ENCODE measurements at places on chromosomes 1 and 21. TPM values are rescaled to one million over a fixed set of nuclear protein-coding genes. Genes with fewer than 3 reads are reported as not detected.

The SH2D1B gene
- not detected for polyA plus RNA-seq

The CHI3L1 gene
- polyA plus RNA-seq: not detected

The MTARC2 gene
- 5.8 TPM for polyA plus RNA-seq

The MROH9 gene
- polyA plus RNA-seq: 0.09 TPM

The RPE65 gene
- not detected for polyA plus RNA-seq

The AMY1C gene
- not detected for polyA plus RNA-seq

The TMEM82 gene
- polyA plus RNA-seq: not detected

The RYR2 gene
- 31.6 TPM for polyA plus RNA-seq

The ADORA1 gene
- 1.4 TPM for polyA plus RNA-seq

The KIF26B gene
- polyA plus RNA-seq: 0.56 TPM

The PLCH2 gene
- polyA plus RNA-seq: 0.22 TPM

The CD1D gene
- polyA plus RNA-seq: 0.39 TPM

The EDN2 gene
- not detected for polyA plus RNA-seq

The OR2AK2 gene
- not detected for polyA plus RNA-seq

The MFAP2 gene
- not detected for polyA plus RNA-seq

The LAD1 gene
- not detected for polyA plus RNA-seq

The FAM3B gene
- polyA plus RNA-seq: not detected

Data from Purkinje cell (primary cell).